ENCODE measurements at places on chromosomes 1 and 21. TPM values are rescaled to one million over a fixed set of nuclear protein-coding genes. Genes with fewer than 3 reads are reported as not detected.
A peak's percentile ranks its signal among the peaks of the same experiment; 100 is the strongest.

DNA sequence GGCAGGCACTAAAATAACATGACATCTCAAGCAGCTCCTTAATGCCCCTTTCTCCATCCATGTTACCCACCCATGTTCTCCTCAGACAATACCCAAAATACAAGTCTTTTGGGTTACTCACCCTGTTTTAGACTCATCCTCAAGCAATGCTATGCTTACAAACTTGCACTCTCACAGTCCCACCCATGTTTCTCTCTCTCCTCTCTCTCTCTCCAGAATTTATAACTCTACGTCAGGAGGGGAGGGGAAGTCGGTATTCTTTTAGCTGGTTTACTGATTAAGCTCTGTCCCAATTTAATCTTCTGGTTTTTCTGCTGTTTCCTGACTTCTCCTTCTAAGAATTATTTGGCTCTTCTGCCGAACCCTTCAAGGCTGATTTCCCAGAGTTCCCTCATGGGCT is 98.0 kb upstream of the NR5A2 start:
- H3K36me3 ChIP-seq: no peaks in the 10 kb centered on the region
- no peak overlapping the region for H3K4me3 ChIP-seq
- H3K4me1 ChIP-seq: peaks cover 2% of the 10 kb centered on the region
- peaks cover 1% of the 10 kb centered on the region for H3K27me3 ChIP-seq
- no peak for DNase-seq

DNA sequence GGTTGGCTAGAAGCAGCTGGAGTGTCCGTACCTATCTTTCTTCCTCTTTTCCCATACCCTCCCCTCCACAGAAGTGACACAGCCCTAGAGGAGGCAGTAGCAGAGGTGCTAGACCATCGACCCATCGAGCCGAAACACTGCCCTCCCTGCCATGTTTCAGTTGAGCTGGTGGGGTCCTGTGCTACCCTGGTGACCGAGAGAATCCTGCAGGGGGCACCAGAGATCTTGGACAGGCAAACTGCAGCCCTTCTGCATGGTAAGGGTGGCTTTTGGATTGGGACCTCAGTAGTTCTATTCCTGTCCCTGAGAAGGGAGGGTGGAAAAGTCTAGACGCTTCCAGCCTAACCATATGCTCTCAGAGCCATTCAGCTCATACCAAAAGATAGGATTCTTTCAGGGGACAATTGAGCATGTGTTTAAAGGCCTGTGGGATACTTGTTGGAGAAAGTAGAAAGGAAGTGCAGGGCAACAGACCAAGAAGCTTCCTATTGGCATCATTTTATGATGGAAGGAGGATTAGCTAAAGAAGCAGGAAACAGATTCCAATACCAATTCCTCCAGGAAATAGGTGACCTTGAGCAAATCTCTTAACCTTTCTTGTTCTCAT is 11.7 kb upstream of the BNIPL start:
- no peaks in the 10 kb centered on the region for H3K27me3 ChIP-seq
- H3K4me3 ChIP-seq: peak overlapping the region; percentile 23

GRCh38 chr1:201400852-201401230 is 1.7 kb upstream of the LAD1 start:
- H3K4me3 ChIP-seq: no peak overlapping the region
- H3K4me1 ChIP-seq: peaks cover 5% of the 10 kb centered on the region
- DNase-seq: no peak
- H3K27ac ChIP-seq: no peak overlapping the region
- no peaks in the 10 kb centered on the region for H3K36me3 ChIP-seq

DNA sequence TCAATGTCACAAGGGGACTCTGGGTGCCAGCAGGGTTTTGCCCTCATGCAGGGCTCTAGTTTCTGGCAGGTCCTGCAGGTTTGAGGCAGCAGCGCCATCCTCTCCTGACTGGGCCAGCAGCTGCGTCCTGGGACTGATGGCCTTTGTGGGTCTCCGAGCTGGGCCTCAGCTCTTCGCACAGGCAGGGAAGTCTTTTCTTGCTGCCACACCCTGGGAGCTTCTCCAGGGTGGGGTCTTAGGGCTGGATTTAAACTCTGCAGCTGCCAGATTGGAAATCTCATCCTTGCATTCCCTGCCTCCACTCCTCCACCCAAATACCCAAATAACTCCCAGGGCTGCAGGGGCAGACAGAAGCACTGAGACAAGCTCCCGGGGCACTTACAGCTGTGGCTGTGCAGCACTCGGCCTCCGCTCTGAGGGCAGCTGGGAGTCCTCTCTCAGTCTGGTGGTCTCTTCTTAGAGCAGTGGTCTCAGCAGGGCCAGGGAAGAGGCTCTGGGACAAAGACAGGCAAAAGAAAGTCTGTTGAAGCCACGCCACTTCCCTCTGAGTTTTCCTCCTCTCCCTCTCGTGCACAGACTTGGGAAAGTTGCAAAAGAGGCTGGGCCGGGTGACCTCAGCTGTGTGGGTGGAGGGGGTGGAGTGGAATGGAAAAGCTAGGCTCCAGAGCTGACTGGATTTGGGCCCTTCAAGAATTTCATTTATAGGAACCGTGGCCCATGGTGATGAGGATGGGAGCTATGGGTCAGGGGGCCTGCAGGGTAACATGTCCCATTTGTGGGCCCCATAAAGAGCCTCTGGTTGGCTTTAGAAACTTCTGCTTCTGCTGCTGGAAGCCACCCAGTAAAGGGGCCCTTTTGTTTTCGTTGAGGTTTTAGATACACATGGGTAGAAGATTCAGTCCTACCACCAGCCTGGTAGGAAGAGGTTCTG is at the start of gene RAB7B:
Gene RAB7B, minus strand, starts transcription at position 525 of the 931 bp plus-strand sequence. CDS start 9,260 bp downstream, outside the sequence.
- peaks cover 3% of the 10 kb centered on the region for H3K27me3 ChIP-seq
- no peaks in the 10 kb centered on the region for H3K4me1 ChIP-seq
- no peaks in the 10 kb centered on the region for H3K36me3 ChIP-seq
- no peak within 1 kb of the TSS for H3K27ac ChIP-seq
- no peak within 1 kb of the TSS for H3K4me3 ChIP-seq

- H3K36me3 ChIP-seq: no peaks in the 10 kb centered on the region
- DNase-seq: no peak
- H3K27ac ChIP-seq: no peak overlapping the region
Measured at GRCh38 chr1:14415396-14415795, 183.1 kb upstream of the KAZN start.

DNA sequence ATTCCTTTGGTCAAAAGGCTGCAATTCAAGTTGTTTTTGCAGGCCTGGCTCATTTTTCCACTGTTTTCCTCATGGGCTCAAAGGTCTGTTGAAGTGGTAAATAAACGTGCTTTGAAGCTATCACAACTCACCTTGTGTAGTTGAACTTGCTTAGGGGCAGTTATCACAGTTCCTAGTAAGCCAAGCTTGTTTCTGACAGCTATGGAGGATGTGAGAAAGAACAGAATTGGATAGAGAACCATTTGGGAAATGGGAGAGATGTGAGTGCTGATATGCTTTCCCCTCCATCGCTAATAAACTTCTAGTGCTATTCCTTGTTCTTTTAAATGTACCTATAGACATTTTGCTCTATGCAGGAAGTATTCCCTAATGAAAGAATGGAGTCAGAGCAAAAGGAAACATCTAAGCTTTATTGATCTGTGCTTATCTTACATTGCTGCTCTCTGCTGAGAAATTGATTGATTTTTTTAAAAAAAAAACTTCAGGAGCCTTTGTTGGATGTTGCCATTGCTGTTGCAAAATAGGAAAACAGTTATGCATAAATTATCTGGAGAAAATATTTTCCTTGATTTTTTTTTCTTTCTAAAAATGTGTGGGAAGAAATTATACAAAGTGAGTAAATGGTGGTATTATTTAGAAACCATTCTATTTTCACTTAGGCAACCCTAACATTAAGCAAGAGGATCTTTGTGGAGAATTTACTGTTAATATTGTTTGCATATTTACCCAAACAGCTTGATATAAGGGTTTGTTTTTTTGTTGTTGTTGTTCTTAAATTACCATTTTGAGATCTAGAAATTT is 118.2 kb downstream of the MAGI3 start:
- no peak overlapping the region for H3K27ac ChIP-seq
- no peak for DNase-seq
- no peaks in the 10 kb centered on the region for H3K27me3 ChIP-seq
- H3K4me1 ChIP-seq: no peaks in the 10 kb centered on the region
- H3K4me3 ChIP-seq: no peak overlapping the region
- H3K36me3 ChIP-seq: peaks cover 25% of the 10 kb centered on the region

DNA sequence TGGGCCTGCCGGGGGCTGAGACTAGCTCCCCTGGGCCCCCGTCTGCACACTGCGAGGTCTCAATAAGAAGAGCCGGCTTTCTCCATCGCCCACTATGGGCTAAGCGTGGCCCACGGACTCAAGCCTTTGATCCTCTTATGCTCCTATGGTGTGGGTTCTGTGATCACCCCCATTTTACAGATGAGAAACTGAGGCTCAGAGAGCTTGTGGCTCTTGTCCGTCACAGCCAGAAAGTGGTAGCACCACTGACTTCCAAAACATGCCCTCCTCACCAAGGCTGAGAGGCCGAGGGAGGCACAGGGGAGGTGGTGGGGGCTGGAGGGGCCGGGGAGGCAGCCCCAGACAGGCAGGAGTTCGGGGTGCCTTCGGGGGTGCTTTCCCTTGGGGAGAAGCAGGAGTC is 39.0 kb upstream of the CASZ1 start:
- H3K27ac ChIP-seq: no peak overlapping the region
- no peak overlapping the region for H3K4me3 ChIP-seq
- no peak for DNase-seq

DNA sequence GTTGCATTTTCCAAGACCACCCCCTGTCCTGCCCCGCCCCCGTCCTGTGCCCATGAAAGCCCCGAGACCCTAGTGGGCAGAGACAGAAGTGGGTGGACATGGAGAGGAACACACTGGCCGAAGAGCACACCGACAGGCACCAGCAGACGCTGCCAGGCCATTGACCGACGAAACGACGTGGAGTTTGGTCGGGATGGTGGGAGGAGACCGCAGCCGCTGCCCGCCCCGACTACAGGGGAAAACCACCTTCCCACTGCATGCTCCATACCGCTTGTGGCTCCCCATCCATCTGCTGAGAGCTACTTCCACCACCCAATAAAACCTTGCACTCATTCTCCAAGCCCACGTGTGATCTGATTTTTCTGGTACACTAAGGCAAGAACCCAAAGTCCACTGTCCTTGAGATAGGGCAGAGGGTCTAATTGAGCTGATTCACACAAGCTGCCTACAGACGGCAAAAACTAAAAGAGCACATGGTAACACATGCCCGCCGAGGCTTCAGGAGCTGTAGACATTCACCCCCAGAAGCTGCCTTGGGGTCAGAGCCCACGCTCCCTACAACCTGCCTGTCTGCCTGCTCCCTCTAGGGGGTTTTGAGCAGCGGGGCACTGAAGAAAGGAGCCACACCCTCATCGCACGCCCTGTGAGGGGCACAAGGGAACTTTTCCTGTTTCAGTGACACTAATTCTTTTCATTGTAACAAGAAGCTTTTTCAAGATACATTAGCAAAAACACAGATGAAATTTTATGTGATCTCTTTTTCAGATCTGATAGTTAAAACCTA is 81.2 kb upstream of the RAB3GAP2 start:
- H3K27ac ChIP-seq: no peak overlapping the region
- H3K4me1 ChIP-seq: no peaks in the 10 kb centered on the region
- DNase-seq: no peak

The TRIM46 gene
- total RNA-seq: 4.1 TPM
